ENCODE measurements at places on chromosomes 4 and X. TPM values are rescaled to one million over a fixed set of nuclear protein-coding genes. Genes with fewer than 3 reads are reported as not detected.

The SSX2B gene
- total RNA-seq = not detected

The ASB11 gene
- total RNA-seq = not detected

The UGT2A1 gene
- not detected for total RNA-seq

The ARHGEF6 gene
- total RNA-seq = 20.5 TPM

The UBA1 gene
- 75.2 TPM for total RNA-seq

- DNase-seq = no peak
Measured at GRCh38 chr4:180407275-180407885, 1835.8 kb upstream of the TENM3 start.

DNA sequence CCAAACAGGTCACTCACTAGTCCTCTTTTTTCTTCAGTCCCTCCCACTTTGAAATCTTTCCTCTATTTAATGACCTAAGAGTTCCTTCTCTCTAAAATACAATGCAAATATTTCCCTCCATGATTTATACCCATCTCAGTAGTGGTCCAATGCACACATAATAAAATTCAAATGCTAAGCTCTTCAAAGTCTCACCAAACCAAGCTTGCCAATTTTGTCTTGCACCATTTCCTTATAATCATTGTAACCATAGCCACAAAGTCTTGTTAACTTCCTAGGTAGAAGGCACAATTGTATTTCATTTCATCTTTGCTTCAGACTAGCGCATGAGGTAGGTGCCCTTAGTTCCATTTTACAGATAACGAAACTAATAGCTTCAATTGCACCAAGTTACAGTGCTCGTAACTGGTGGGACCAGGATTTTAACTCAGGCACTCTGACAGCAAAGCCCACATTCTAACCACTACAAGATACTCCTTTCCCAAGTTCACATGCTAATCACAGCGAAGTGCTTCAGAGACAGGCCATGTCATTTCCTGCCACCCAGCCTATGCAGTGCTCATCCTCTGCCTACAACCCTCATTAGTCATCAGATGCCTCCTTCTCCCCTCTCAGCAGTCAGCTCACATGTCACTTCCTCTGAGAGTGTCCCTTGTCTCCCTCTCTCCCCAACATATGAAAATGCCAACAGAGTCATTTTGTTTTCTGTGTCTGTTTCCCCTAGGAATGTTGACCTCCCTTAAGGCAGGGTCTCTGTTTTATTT, 66.9 kb upstream of the PPARGC1A start:
- DNase-seq = no peak

- DNase-seq = no peak
Measured at GRCh38 chrX:40040686-40041461, 56.9 kb downstream of the BCOR start.

- no peak for DNase-seq
Measured at GRCh38 chrX:12910423-12911121, 4.2 kb downstream of the TLR8 start.

DNA sequence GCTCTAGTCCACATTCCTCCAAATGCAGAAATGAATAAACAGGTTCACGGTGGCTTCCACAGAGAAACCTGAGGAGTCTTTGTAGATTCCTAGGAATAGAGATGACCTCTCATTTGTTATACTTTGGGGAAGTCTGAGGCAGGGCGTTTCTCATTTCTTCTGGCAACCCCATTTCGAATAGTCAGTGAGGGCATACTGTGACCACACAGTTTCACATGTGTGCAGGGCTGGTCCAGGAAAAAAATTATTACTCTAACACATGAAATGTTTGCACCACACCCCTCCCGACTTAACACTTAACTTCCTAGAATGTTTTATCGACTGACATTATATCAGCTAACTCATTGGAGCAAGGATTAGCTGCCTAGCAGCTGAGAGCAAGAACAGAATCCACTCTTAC, 12.0 kb downstream of the FRMD7 start:
- DNase-seq = no peak

DNA sequence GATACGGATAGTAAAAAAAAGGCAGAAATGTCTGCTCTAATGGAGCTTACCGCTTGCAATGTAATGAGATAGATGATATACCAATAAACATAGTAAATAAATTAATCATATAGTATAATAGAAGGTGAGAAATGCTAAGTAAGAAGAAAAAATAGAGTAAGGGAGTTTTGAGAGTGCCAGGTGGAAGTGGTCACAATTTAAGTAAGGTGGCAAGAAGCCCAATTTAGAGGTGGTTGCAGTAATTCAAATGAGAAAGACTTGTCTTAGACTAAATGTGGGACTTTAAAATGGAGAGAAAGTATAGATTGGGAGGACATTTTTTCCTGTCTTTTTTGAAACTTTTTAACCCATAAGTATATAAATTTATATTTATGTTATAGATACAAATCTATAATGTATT, 26.0 kb downstream of the TBC1D19 start:
- no peak for DNase-seq

DNA sequence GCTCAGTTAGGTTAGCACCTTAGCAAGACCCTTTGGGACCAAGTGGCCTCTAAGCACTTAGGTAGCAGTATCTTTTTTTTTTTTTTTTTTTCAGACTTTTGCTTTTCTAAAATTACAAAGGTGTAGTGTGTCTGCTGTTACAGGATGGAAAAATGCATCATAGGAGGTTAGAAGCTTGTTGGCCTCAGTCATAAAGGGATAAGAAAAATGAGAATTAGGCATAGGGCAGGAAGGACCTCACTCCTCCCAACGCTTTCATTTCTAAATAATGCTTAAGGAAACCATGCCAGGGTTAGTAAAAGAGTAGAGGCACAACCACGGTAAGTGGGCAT, 148.4 kb upstream of the PLAC1 start:
- DNase-seq = no peak

- DNase-seq = no peak
Measured at GRCh38 chr4:157079441-157079840, 3.5 kb downstream of the GLRB start.

- no peak for DNase-seq
Measured at GRCh38 chr4:158067646-158068045, 105.2 kb downstream of the GASK1B start.

DNA sequence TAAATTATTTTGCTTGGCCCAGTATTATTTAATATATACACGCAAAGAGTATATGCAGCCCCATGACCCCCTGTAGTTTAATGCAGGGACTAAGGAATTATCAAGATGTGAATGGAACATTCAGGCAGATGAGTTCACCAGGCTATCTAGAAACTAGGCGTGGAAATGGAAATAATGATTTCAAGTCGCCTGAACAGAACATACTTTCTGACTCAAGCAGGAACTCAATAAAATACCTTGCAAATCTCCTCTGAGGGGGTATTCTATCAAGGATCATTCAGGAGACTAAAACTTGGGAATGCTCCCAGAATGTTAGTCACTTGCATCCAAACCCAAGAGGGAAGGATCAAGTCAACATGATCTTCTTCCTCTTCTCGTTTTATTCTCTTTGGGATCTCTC, 59.6 kb upstream of the RASSF6 start:
- peak; percentile 34 for DNase-seq

- no peak for DNase-seq
Measured at GRCh38 chrX:12366440-12366839, 228.2 kb downstream of the FRMPD4 start.

DNA sequence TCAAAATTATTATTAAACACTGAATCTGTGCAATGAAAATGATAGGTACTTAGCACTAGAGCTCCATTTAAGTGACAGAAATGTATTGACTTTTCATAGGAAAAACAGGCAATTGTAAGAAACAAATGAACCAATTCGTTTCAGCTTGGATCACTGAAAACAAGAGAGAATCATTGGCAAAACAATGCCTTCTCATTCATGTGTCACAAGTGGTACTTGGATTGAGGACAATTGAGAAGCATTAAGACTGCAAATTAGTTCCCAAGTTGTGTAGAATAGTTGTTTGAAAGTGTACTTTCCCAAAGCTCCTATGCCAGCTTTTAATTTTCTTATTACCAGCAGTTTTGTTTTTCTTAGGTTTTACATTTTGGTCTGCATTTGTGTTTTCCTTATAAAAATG, 20.6 kb downstream of the CNKSR2 start:
- DNase-seq = no peak

DNA sequence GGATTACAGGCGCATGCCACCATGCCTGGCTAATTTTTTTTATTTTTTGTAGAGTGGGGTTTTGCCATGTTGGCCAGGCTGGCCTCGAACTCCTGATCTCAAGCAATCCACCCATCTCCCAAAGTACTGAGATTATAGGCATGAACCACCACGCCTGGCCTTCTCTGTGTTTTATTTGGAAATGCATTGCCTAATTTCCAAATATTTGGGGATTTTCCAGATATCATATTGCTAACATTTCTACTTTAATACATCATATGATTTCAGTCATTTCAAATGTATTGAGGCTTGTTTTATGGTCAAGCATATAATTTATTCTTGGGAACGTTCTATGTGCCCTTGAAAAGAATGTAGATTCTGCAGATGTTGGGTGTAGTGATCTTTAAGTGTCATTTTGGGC, 38.8 kb downstream of the FGF2 start:
- no peak for DNase-seq

DNA sequence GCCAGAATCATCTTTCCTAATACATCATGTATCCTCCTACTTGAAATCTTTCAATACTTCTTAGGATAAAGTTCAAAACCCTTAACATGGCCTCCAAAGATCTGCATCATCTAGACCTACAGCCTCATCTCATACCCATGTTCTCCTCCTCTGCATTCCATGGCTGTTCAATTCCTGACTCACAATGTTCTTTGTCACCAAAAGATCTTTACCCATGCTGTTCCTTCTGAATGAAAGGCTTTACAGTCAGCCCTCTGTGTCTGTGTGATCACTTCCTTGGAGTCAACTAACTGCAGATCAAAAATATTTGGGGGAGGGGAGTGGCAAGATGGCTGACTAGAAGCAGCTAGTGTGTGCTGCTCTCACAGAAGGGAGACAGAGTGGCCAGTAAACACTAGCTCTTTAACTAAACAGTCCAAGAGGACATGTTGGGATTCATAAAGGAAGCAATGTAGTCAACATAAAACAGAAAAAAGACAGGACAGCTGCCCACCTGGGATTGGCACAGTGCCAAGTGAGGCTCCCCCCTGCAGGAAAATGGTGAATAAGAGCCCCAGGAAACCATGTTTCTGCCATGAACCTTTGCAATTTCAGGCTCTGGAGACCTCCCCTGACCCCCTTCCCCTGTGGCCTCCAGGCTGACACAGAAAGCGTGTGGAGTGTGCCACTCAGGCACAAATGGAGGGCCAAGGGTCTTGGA, 31.9 kb downstream of the CBR4 start:
- peak; percentile 50 for DNase-seq

All from fibroblast of lung (primary cell).